ENCODE measurements at places on chromosomes 13 and 19.

GRCh38 chr19:2054763-2055162 is 3.7 kb upstream of the MKNK2 start:
- no peak for DNase-seq

GRCh38 chr13:36680913-36681312 is 7.1 kb downstream of the SERTM1 start:
- DNase-seq, result no peak

GRCh38 chr13:74336546-74336945 is 202.3 kb upstream of the KLF12 start:
- no peak for DNase-seq

DNA sequence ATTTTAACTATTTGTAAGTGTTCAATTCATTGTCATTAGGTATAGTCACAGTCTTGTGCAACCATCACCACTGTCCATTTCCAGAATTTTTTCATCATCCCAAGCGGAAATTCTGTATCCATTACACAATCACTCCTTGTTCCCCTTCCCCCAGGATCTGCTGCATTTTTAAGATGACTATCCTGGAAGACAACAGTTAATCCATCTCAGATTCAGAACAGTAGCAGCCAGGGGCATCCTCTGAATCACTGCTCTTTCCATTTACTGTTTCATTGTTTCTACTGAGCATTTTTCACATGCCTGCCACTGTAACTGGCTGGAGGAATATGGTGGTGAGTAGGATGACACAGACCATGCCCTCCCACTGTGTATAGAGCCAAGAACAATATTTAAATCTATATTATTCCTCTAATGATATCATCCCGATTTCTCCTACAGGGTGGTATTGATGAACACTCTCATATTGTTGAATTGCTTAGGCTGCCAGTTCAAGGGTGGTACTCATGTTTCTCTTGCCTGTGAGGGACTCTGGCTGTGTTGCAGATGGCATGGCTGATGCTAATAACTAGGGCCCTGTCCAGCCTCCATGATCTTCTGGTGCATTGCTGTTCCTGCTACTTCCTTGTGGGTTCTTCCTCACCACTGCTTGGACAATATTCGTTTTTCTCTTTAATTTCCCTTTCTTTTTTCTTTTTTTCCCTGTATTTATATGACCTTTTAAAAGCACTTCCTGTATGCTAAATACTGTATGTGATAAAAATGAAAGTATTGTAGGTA is 59.0 kb downstream of the WDFY2 start:
- no peak for DNase-seq

DNA sequence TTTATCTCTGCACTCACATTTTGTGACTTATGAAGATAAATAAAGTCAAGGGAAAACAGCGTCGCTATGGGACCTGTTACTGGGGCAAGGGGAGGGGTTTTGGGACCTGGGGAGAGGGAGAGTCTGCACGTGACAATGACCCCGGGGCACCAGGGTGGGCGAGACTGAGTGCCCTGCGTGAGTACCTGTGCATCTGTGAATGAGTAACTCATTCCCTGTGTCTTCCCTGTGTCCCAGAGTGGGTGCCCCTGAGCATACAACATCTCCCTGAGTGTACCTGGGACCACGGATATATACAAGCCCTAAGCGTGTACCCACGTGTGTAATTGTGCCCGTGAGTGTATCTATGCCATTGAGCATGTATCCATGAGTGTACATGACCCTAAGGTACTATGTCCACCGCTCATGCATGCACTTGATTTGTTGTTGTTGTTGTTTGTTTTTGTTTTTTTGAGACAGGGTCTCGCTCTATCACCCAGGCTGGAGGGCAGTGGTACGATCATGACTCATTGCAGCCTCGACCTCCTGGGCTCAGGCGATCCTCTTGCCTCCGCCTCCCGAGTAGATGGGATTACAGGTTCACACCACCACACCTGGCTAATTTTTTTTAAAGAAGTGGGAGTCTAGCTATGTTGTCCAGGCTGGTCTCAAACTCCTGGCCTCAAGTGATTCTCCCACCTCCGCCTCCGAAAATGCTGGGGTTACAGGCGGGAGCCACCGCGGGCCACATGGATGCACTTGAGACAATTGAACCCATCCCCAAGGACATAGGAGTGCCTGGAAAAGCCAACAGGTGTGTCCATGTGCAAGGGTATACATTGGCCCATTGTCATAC is 645 bp upstream of the TRAPPC5 start:
- no peak for DNase-seq

DNA sequence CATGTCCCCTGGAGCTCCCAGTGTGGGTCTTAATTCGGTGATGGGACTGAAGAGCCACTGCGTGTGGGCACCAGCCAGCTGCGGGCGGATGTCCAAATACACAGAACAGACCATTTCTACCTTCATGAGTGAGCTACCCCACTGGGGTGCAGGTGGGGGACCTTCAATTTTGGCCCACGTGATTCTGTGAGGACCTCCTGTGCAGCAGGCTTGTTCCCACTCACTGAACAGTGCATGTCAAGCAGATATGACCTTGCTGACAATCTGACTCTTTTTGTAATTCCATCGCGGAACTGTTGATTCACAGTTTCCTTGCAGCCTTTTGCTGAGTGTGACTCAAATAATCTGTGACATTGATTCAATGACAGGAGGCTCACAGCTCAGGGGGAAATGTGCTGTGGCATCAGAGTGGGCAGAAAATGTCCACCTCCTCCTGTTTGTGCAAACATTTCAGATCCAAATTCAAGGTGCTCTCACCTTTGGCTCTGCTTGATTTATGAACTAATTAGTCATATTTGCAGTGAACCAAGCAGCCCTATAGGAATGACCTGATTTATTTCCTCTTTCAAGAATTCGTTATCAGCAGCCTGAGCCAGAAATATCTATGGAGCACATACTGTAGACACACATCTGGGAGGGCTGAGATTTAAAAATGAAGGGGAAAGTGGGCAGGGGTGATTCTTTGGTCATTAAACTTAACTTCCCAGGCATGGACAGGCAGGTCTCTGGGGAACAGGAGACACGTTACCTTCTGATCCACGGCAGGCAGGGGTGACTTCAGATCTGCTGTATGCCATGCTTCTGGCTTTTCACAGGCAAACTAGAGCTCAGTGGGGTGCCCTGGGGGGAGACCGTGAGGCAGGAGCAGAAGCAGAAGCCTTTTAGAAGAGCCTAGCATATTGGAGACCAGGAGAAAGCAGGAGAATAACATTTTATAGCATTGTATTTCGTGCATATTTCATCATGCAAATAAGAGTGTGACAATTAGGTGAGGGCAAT is 170.0 kb upstream of the KL start:
- DNase-seq, result no peak

- DNase-seq, result peak; percentile 64
Measured at GRCh38 chr19:1131718-1132551, 28.1 kb downstream of the GPX4 start.

DNA sequence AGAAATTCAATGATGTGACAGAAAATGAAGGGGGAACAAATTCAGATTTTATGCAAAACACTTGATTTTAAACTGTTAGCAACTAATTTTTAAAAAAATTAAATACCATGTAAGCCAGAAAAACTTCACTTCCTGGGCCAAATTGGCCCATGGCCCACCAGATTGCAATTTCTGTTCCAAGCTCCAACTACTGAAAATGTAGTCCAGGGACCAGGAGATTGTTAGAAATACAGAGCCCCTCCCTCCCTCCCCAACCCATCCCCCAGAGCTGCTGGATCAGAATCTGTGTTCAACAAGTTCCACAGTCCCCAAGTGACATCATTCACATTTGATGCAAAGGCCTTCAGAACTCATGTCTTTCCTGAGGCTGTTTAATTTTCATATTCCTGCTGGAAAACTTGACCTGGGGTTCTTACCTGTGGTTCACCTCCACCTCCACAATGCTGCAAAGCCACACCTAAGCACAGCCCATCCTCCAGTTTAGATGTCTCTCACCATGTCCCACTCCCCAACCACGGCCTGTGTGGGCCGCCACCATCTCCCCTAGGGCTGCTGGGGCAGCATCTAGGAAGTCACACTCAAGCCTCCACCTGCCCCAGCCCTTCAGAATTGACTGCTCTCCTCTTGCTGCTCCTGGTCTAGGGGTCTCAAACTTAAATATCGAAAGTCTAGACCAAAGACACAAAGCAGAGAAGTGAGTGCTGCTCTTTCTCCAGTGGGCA is 482.0 kb downstream of the UQCRFS1 start:
- no peak for DNase-seq

DNA sequence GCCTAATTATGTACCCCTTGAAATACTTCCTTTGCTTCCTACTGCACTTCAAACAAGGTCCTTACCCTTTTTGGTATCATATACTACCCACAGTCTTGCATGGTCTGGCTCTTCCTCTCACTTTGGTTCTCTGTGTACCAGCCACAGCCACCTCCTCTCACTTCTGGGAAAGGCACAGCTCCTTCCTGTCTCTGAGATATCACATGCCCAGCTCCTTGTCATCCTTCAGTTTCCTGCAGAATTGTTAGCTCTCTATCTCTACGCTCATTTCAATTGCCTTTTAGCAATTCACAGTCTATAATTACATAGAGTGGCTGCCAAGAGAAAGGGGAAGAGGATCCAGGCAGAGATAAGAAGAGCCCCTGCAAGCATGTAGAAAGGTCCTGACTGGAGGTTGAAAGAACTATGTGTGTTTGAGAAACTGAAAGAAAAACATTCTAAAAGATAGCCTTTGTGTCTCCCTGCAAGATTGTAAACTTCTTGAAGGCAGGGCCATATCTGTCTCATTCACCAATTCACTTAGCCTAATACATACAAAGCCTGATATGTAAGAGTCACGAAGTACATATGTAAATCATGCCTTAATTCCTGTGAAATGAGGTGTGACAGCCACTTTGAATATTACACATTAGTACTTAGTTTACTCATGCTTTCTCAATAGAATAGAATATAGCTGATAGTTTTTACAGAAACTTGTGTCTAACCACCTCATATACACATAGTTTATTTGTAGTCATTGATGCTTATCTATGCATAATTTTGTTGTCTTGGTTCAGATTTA is 933.1 kb downstream of the DIAPH3 start:
- no peak for DNase-seq

DNA sequence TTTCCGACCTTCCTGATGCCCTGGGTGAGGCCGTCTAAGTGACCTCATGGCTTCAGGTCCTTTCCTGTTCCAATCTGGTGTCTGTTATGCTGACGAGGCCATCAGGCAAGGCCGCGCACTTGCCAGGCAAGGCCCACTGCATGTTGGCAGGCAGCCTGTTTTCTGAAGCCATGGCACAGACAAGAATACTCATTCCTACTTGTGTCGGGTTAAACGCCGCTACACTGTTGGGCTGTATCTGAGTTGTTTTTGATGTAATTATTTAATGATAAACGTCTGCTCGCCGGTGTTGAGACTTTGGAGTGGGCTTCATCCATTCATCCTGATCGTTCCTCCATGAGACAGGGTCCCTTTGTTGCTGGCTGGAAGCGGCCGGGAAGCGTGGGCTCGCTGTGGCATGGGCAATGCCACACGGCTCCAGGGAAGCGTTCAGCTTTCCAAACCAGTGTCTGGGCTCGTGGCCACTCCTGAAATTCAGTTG is 92.1 kb downstream of the ATP11A start:
- no peak for DNase-seq

DNA sequence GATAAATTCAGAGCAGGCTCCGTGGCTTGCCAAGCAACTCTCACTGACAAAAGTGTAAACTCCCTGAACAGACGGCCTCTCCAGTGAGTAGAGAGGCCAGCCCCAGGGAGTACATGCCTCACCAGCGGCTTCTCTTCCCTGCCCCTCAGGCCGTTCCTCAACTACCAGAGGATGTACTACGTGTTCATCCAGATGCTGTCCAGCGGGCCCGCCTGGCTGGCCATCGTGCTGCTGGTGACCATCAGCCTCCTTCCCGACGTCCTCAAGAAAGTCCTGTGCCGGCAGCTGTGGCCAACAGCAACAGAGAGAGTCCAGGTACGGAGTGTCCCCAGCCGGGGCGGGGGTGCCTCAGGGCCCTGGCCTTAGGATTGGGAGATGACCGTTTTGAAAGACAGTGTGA is 93.4 kb upstream of the MCF2L start:
- DNase-seq, result no peak

DNA sequence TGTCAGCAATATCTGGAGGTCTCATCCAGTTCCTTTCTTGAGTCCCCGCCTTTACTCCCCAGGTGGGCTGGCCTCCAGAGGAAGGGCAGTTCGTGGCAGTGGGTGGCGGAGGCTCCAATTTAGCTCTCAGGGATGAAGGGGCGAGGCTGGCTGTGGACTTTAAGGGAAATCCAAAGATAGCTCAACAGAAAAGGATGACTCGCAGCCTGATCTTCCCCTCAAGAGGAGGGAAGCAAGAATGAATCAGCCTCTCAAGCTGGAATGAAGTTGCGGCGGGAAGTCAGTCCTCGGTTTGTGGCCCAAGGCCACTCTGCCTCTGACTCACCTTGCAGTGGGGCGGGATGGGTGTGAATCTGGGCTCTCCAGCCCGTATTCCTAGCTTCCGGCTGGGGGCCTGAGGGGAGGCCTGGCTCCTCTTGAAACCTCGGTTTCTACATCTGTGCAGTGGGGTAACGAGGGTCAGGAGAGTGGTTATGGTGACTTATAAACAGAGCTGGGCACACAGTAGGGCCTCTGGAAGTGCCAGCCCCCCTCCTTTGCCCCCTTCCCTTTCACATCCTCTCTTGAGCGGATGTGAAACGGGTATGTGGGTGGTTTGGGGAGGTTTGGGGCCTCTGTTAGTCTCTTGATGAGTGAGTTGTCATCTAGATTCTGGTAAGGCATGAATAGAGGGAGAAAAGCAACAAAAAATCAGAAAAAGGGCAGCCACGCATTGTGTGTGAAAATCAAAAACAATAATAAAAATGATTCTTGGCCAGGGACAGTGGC is 10.5 kb upstream of the SMG9 start:
- DNase-seq, result no peak

DNA sequence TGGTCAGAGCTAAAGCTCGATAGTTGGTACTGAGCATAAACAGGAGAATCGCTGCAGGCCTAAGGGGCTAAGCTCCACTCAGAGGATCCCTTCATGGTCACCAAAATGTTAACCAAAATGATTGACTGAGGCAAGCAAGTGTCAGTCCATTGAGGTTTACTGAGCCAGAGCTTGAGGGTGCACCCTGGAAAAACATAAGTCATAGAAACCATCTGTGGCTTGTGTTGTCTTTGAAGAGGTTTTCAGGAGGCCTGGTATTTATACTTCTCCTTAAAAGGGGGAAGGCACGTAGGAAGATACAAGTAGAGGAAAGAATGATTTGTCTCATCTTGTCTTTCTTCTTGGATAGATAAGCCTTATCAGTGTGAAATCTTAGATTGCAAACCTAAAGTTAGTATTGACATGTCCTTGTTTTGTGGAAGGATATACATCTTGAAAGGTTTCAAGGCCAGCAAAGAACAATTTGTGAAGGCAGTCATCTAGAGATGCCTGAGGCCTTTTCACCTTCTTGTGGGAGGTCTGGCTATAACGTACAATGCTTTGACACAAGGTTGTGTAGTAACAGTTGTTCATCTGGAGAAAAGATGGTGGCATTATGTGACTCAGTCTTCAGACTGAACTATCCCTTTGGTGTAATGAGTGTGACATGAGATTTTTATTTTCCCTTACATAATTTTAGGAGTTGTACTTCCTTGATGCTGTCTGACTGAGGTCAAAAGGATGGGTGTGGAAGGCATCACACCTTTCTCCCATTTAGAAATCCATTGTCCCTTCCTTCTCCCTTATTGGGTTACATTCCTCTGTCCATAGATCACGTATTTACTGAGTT is 14.7 kb upstream of the CEACAM6 start:
- DNase-seq, result no peak

All from activated CD8-positive, alpha-beta memory T cell treated with anti-CD3 and anti-CD28 coated beads for 48 hours (primary cell).